COR-L47 (cell line): ENCODE measurements at places on chromosomes 5 and 9.

DNA sequence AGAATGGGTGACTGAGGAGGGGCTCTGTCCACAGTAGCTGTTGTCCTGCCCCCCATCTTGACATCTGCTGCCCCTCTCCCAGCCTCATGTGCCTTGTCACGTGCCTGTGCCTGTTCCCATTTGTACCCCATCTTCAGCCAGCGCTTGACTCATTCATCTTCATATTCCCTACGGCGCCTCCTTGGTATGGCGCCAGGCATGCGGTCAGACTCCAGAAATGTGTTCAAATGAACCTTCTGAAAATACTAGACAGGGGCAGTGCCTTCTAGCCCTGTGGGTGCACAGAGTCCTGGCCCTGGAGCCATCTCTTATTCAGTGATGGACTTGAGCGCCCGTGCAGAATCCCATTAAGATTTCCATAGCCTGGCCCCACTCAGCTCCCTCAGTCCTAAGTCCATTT, 46.2 kb downstream of the CFAP77 start:
- no peak for DNase-seq

DNA sequence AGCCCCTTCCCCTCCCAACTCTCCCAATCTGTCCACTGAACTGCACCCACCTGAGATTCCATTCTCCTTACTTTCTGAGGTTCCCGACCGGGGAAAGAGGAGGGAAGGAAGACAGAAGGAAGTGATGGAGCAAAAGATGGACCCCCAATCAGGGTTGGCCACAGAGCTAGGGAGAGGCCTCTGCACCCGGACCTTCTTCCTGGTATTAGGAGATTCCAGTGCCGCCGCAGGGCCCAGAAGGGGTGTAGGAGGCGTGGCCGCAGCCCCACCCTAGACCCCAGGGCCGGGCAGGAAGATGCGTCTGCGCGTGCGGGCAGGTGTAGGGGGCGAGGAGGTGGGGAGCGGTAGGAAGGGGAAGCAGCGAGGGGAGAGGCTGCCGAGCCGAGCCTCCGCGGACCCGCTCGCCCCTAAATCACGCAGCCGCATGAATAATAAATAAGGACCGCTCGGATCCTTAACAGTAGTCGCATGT, 104.2 kb upstream of the MVB12B start:
- DNase-seq, result no peak

DNA sequence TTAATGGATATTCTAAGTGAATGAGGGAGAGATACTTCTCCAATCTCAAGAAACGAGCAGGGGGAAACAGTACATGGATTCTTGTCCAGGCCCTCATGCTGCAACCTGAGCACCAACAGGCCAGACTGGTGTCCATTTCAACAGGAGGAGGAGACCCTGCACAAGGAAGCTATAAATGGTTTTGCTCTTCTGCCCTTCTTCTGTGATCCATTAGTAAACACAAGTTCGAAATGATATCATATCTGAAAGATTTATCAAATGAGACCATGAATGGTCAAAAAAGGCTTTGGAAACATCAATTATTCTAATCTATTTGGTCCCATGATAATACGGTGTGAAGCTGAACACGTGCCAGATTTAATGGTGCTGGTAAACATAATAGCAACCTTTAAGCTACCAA, 109.8 kb downstream of the NR6A1 start:
- DNase-seq, result peak; percentile 31

GRCh38 chr5:170348137-170348633, 41.0 kb downstream of the KCNMB1 start:
- DNase-seq, result no peak

DNA sequence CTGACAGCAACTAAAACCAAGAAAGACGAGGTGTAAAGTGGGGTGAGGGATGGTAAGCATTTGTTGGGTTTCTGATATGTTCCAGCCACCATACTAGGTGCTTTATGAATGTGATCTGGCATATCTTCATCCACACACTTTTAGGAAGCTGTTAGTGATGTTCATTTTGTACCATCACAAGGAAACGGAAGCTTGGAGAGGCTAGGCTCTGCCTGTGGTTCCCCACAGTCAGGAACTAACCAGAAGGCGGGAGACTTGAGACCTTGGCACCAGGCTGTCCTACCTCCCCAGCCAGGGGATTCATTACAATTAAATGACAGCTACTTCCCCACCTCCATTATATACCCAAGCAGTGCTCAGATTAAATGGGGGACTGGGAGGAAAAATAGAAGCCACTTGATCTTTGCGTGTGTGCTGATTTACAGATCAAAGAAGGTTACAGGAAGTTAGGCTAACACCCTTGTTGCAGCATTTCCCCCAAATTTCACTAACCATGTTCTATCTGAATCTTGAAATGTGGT, 43.0 kb downstream of the SFXN1 start:
- no peak for DNase-seq

DNA sequence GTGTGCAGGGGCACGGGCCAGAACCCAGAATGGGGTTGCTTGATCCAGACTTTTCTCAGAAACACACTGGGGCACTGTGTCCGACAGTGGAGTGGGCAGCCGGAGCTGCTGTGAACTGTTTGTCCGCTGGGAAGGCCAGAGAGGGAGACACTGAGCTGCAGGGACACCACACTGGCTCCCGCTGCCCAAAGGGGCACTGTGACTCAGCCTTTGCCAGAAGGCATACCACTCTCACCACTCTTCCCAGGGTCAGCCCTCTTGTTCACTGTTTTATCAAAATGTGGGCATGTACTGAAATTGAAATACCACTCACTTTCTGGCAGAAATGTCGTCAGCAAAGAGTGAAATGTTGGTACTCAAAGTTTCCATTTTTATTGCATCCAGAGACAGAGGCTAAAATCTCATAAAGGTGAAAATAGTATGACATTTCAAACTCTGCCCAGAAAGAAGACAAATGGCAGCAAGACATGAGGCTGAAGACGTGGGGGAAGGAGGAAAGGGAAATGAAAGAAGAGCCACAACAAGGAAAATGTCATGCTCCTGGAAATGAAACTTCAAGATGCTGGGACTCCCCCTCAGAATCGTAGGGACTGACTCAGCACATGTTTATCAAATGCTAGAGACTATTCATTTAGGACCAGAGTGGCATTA, 4.5 kb upstream of the IL7R start:
- no peak for DNase-seq

DNA sequence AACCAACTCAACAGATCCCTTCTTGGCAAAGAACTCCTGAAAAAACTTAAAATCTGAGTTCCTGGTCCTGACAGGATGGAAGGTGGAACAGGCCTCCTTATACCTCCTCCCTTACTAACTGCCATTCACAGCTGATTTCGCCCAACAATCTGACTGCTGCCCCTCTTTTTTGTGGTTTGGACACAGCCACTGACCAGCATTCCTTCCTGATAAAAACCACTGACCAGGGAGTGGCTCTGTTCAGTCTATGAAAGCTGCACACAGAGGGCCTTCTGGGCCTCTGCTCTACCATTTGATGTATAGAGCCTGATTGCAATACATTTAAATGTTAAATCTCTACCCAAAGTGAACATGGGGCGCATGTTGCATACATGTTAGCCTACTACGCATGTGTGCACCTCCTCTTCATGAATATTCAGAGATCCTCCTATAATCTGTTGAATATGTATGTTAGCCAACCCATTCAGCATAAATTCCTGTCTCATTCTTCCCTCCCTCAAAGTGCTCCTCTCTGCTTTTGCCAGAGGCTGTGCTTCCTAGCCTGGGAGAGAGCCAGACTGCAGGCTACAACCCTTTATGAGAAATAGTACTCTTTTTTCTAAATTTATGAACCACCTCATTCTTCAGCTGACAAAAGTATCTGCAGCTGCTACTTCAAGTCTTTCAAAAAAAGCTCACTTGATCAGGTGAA, 93.7 kb upstream of the MRPS30 start:
- no peak for DNase-seq

DNA sequence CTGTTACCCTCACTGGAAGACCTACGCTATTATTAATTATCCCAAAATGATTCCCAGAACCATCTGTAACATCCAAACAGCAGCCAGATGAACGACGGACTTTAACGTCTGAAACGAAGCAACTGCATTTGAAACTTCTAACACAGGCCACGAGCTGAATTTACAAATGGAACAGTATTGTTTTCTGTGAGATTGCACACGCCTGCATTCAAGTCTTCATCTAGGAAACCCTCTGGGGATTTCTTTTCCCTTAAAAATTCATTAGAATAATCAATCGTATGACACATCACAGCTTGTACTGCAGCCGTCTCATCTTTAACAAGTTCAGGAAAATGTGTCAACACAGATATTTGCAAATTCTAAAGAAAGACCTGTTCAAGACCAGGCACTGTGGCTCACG, 80.2 kb downstream of the MYO10 start:
- no peak for DNase-seq

DNA sequence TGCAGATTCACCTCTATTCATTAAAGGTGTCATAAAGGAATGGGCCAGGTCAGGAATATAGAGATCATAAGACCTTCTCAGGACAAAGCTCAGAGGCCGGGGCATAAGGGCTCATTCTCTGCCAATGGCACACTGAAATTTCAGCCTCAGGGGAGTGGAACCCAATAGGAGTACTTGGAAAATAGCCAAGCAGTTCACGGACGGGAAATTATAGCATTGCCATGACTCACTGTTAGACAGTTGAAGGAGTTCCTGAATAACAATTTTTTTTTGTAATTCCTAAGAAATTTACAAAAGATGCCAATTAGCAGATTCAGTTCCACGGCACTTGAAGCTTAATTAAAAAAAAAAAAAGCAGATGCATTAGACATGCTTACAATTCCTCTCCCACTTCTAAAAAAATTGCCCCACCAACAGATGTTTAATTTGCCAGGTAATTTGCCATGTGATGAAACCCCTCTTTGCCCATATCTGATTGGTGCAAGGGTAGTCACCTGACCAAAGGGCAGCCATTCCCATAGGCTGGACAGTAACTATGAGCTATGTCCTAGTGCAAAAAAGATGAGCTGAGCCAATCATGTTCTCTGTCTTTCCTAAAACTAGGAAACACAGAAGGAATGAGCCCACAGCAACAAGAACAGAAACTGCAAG, 58.6 kb downstream of the PTCD2 start:
- DNase-seq, result peak; percentile 46

DNA sequence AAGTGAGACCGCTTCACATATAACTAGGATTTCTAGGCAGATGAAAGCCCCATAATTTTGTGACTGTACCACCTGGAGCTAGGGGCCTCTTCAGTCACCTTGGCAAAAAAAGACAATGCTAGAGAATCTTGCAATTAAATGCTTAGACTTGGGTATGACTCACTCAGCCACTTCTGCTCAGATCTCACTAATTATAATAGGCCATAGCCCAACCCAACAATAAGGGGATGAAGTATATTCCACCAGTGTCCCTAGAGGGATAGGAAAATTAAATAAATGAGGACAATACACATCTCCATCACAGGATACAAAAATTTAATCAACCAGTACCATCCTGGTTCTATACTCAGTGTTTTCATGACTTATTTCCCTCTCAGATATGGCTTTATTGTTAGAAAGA, 1079.9 kb upstream of the C9orf72 start:
- peak; percentile 15 for DNase-seq

GRCh38 chr5:79581535-79581934, 30.7 kb upstream of the TENT2 start:
- DNase-seq, result no peak

DNA sequence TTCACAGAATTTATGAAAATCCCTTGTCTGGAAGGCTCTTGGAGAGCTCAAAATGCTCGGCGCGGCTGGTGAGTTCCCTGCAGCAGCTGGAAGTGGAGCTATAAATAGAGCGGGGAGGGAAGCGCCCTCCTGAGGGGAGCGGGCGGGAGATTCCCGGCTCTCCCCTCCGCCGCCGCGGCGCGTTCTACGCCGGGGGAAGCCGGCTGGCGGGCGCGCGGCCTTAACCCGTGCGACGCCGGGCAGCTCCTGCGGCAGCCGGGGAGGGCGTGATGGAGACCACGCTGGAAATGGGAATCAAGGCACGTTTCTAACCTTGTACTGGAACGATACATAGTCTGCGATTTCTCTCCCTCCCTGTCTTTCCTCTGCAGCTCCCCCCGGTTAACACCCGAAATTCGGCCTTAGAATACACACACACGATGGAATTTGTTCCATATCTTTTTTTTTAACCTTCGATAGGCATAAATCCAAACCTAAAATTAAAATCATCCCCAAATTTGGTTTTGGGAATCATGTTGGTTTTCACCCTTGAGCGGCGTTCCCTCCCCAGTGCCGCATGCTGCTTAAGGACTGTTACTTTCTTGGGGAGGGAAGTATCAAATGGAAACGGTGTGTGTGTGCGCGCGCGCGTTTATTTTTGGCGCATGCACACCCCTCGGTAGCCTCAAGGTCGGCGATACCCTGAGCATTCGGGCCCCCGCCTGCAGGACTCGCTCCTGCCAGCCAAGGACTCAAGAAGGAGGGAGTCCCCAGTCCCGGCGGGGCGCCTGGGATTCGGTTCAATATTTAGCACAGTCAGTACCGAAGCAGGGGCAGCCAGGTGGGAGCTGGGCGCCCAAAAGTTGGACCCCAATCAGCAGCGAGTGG, 306.3 kb upstream of the KCNN2 start:
- DNase-seq, result peak; percentile 76

- DNase-seq, result no peak
These were observed 42.4 kb downstream of the OSTF1 start for GRCh38 chr9:75130621-75131230.

DNA sequence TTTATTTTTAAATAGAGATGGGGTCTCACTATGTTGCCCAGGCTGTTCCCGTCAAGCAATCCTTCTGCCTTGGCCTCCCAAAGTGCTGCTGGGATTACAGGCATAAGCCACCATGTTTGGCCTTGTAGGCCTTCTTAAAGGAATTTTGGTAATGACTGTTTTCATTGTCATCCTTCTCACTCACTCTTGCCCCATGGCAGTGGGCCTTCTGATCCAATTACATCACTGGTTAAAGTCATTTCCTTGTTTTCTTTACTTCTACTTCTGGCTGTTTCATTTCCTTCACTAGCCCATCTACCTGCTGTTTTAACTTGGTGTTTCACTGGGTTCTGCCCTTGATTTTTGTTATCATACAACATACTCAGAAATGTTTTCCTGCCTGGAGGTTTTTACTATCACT, 20.1 kb upstream of the NIM1K start:
- no peak for DNase-seq

DNA sequence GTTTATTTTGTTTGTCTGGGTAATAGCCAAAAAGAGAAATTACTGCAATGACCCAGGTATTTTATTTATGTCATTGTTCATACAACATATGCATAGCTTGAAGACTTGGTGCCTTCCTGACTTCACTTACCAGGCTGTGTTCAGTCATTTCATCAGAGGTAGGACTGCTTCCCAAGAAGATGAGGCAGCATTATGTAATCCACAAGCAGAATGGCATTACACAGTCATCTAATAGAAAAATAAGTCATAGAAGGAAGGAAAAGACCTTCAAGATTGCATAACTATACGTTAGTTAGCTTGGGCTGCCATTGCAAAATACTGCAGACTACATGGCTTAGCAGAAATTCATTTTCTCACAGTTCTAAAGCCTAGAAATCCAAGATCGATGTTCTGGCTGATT, 167.5 kb downstream of the NMUR2 start:
- no peak for DNase-seq

- DNase-seq, result no peak
These were observed 492 bp downstream of the TENT2 start for GRCh38 chr5:79612667-79613198.

DNA sequence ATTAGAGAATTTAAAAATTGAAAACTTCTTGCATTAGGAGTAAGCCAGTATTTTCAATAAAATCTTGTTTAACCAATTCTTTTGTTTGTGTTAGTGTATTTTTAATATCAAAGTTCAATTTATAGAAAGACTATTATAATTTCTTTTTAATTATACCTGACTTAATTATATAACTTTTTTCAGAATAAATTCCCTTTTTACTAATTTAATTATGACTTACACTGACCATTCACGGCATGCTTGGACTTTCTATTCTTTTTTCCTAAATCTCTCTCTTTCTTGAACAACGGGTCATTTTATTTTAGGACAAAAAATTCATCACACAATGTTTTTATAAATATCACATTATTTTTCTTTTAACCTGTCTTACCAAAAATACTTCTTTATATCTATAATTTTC, 555.3 kb upstream of the PTGER4 start:
- no peak for DNase-seq
